ENCODE measurements at places on chromosomes 7 and 10.

- H3K27ac ChIP-seq, result no peak overlapping the region
- H3K27me3 ChIP-seq, result no peaks in the 10 kb centered on the region
- DNase-seq, result peak; percentile 60
- peak overlapping the region; percentile 67 for H3K4me3 ChIP-seq
- no peaks in the 10 kb centered on the region for H3K36me3 ChIP-seq
These were observed 19.4 kb downstream of the KCNK18 start for GRCh38 chr10:117216611-117217195.

DNA sequence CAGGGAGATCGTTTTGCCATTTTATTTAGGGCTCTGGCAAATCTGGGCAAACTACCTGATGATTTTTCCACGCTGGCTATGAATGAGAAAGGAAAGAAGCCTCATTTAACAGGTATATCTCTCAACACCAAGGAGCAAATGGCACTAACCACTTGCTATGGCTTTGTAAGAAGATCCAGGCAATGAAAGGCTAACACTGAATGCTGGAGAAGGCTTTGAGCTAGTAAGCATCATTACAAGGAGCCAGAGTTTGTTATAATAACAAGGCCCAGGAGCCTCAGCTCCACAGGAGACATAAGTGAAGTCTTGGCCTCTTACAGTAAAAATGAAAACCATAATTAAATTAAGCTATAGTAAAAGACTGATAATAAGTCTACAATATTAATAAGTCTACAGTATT lies 123.1 kb downstream of the CNOT4 start:
- peaks cover 3% of the 10 kb centered on the region for H3K4me1 ChIP-seq
- DNase-seq, result no peak
- no peaks in the 10 kb centered on the region for H3K27me3 ChIP-seq
- H3K27ac ChIP-seq, result no peak overlapping the region

DNA sequence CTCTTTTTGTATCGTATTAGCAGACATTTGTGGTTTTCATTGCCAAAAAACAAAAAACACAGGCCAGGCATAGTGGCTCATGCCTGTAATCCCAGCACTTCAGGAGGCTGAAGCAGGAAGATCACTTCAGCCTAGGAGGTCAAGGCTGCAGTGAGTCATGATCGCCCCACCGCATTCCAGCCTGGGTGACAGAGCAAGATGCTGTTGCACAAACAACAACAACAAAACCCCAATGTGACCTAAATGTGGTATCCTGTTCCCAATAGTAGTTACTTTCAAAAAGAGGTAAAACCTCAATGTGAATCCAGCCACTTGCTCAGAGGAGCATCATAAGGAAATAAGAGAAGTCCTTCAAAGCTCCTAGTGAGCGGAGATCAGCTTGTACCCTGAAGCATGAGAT lies 45.8 kb upstream of the SKAP2 start:
- H3K27me3 ChIP-seq, result no peaks in the 10 kb centered on the region
- H3K4me1 ChIP-seq, result peaks cover 15% of the 10 kb centered on the region
- H3K27ac ChIP-seq, result peak overlapping the region; percentile 1
- no peak overlapping the region for H3K4me3 ChIP-seq
- peak; percentile 78 for DNase-seq

- no peak for DNase-seq
- H3K36me3 ChIP-seq, result no peaks in the 10 kb centered on the region
- no peak overlapping the region for H3K4me3 ChIP-seq
These were observed 62.5 kb upstream of the ATRNL1 start for GRCh38 chr10:115030483-115031200.

DNA sequence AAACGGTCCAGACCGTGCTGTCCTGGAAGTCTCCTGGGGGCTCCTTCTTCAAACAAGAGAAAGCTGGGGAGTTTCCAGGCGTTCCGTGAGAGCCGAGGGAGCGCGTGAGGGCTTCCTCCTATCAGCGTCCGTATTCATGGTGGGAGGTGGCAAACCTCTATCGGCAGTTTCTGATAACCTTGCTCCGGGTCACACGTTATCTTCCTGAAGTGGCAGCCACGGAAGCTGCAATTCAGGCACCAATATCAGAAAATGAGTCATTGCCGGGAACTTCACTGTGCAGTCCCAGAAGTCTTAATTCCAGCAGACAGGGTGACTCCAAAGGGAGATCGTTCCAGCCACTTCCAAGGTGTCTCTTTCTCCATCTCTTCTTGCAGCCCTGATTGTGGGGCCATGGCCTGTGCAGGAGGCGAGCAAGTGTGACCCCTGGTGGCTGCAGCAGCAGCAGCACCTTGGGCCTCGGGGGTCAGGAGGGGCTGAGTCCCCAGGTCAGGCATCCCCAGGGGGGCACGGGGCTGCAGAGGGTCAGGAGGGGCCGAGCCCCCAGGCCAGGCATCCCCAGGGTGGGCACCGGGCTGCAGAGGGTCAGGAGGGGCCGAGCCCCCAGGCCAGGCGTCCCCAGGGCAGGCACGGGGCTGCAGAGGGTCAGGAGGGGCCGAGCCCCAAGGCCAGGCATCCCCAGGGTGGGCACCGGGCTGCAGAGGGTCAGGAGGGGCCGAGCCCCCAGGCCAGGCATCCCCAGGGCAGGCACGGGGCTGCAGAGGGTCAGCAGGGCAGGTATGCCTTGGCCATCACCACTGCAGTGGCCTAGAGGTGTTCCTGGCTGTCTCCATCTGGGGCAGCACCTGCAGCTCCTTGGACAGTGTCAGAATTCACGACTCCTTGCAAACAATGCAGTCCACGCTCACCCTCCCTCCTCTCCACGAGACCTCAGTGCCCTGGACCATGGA lies 538.7 kb downstream of the DNAJB6 start:
- no peak overlapping the region for H3K27ac ChIP-seq
- no peaks in the 10 kb centered on the region for H3K36me3 ChIP-seq
- peak; percentile 38 for DNase-seq
- H3K4me1 ChIP-seq, result no peaks in the 10 kb centered on the region
- no peak overlapping the region for H3K4me3 ChIP-seq

DNA sequence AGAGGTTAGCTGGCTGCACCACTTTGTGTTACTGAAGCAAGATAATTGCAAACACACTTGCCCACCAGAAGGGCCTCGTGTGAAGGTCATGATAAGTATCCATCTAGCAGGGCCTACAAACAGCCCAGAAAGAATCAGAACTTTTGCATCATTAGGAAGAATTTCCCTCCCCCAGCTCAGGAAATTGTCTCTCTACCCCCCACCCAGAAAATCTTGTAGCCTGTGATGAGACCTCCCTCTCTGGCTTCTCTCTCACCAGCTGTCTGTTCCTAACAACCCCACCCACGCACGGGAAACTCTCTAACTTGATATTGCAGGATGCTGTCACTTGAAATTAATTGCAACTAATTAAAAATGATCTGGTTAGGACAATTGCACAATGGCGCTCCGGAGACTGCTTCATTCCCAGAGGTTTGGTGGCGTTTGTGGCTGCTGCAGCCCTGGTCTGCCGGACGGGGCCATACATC lies 34.5 kb downstream of the ZNF503 start:
- H3K4me1 ChIP-seq, result no peaks in the 10 kb centered on the region
- H3K36me3 ChIP-seq, result no peaks in the 10 kb centered on the region
- H3K27me3 ChIP-seq, result peaks cover 40% of the 10 kb centered on the region

GRCh38 chr7:2955269-2955668 lies 88.4 kb downstream of the CARD11 start:
- peaks cover 4% of the 10 kb centered on the region for H3K4me1 ChIP-seq
- no peak overlapping the region for H3K27ac ChIP-seq
- no peak overlapping the region for H3K4me3 ChIP-seq

- no peaks in the 10 kb centered on the region for H3K4me1 ChIP-seq
- peaks cover 62% of the 10 kb centered on the region for H3K27me3 ChIP-seq
- no peak for DNase-seq
- no peak overlapping the region for H3K27ac ChIP-seq
These were observed 15.0 kb upstream of the CXCL12 start for GRCh38 chr10:44399659-44400451.

GRCh38 chr7:105880571-105881330 lies 4.4 kb upstream of the ATXN7L1 start:
- no peaks in the 10 kb centered on the region for H3K27me3 ChIP-seq
- DNase-seq, result no peak
- no peak overlapping the region for H3K4me3 ChIP-seq
- H3K4me1 ChIP-seq, result peaks cover 17% of the 10 kb centered on the region
- H3K27ac ChIP-seq, result no peak overlapping the region
- no peaks in the 10 kb centered on the region for H3K36me3 ChIP-seq

DNA sequence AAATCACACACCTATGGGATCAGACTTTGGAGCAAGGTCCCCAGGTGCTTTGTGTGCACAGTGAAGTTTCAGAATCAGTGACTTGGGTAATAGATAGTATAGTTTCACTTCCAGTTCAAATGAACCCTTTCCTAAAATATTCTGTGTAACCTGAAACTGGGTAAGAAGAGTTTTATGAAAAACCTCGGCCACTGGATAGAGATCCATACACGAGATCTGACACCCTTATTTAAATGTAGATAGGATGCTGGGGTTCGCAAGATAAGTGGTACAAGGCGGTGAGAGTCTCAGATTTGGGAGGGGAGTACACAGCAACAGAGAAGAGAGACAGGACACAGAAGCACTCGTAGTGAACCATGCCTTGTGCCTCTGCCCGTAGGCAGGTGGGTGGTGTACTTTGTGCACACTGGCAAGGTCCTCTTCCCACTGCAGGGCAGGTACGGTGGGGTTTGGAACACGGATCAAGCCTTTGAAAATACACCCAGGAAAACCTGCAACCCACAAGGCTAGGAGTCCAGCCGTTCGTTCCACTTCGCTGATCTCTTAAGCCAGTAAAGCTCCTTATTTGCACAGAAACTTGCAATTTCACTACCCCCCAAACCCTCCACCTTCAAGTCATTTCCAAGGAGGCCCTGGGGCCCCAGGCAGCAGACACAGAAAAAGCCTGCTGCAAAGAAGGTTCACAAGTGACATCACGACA lies 162.8 kb downstream of the USP6NL start:
- peaks cover 16% of the 10 kb centered on the region for H3K27me3 ChIP-seq
- H3K27ac ChIP-seq, result no peak overlapping the region
- no peak overlapping the region for H3K4me3 ChIP-seq
- no peaks in the 10 kb centered on the region for H3K4me1 ChIP-seq
